Stimulated activated CD4-positive, alpha-beta T cell treated with anti-CD3 and anti-CD28 coated beads, Interleukin-4, amount 100 ng/mL, for 24 hours (primary cell): ENCODE measurements at places on chromosomes 6 and 20.

DNA sequence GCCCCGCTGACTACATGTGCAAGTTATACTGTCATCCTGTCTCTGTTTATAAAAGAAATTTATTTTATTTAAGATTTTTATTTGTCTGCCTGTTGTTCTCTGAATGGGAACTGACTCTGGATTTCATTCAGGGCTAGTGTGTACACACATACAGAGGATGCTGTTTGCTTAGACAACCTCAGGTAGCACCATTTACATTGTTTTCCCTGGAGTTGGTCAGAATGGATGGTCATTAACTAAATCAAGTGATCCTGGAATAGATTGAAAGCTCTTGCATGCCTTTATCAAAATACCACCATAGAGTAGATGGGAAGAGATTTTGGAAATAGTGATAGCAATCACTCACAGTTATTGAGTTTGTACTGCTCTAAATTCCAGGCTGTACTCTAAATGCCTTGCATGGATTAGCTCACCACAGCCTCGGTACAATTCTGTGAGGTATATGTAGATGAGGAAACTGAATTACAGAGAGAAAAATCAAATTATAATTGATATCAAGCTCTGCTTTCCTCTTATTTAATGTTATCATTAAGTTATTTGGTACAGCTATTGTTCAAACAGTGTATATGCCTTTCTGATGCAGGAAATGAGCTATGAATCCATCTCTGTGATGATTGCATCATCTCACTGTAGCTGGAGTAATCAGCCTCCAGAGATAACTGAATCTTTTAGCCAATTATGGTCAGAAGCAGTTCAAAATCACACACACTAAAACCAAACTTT lies 51.9 kb downstream of the RNF217 start:
- DNase-seq: no peak

- DNase-seq: no peak
These were observed 75.8 kb upstream of the E2F3 start for GRCh38 chr6:20325641-20326421.

DNA sequence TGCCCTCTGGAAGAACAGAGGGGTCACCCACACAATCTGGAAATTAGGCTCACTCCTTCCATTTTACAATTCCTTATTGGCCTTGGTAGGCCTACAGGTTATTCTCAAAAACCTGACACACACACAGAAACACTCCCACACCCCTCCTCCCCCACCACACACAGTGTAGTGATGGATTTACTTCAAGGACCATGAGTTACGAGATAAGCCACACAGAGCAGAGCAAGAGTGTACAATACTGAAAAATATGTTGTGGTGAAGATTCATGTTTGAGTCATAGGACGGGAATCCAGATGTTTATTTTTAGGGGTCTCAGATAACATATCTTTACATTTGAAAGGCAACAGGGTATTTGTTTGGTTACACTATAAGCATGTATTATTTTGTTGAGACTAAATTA lies 291.9 kb downstream of the PLCB1 start:
- no peak for DNase-seq

- no peak for DNase-seq
These were observed 290.5 kb upstream of the MANEA start for GRCh38 chr6:95286874-95287273.

DNA sequence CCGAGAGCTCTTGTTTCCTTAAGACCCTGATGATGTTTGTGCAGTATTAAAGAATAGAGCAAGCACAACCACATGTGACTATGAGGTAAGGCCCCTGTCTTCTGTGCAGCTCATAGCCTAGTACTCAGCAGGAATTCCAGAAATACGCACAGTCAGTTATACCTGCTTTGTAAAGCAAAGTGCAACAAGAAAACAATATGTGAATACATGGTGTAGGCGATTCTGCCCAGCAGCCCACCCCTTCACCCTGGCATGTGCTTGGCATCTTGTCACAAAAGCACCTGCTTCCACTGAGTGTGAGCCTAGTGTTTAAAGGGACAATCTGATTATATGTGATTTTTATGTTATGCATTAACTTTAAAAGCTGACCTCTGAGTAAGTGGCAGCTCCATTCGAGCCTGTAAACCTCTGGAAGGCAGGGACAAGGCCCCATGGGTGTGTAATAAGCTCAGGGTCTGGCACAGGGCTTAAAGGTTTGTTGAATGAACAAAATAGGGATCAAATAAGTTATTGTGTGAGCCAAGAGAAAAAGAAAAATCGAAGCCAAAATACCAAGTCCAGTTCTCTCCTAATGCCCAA lies 148.7 kb downstream of the DOK5 start:
- DNase-seq: no peak

- no peak for DNase-seq
These were observed 127.0 kb upstream of the MAN1A1 start for GRCh38 chr6:119476554-119476953.

DNA sequence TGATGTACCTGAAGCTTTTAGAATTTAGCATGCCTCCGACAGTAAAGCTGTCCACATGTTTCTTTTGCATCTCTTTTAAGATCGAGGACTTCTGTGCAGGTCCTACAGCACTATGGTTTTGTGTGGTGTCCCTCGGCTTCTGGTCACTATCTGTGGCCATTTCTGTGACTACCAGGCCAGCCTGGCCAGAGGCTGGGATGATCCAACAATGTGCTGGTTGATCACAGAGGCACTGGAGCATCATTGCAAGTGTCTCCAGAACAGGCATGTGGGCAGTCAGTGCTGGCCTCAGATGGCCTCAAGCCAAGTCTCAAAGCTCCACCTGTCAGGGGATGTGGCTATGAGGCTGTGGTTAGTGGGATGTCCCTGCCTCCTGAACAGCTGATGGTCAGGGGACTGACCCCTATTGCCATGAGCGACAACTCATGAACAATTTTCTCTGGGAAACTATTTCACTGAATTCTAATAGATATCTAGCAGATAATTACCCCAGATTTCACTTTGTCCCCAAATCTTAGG lies 136.6 kb downstream of the SYNDIG1 start:
- no peak for DNase-seq

- no peak for DNase-seq
These were observed 53.1 kb upstream of the SLC32A1 start for GRCh38 chr20:38671186-38671585.

DNA sequence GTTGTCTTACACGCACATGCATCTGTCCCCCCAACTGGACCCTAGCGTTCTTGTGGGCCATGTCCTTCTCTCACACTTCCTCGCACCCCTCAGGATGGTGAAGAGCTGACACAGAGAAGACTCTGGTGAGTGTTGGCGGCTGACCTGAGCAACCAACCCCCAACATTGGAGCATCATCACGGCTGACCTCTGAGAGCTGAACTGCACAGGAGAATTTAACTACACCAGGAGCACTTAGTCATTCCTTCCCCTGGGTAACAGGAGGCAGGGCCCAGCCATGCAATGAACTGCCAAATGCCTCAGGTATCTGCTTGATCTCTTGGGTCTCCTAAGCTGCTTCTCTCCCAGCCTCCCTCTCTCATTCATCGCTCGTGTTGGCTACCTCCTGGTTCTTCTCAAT lies 88.5 kb downstream of the PSMG4 start:
- DNase-seq: no peak

DNA sequence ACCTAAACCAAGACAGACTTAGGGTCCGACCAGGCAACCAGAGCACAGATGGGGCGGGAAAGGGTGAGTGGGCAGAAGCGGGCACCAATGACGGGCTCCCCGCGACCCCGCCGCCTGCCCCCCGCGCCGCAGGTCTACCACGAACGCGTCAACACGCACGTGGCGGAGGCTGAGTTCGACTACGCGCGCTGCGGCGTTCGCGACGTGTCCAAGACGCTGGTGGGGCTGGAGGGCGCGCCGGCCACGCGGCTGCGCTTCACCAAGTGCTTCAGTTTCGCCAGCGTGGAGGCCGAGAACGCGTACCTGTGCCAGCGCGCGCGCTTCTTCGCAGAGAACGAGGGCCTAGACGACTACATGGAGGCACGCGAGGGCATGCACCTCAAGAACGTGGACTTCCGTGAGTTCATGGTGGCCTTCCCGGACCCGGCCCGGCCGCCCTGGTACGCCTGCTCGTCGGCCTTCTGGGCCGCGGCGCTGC lies 5.1 kb downstream of the TMEM151B start:
- no peak for DNase-seq

GRCh38 chr6:30568245-30568644 lies 3.0 kb upstream of the ABCF1 start:
- DNase-seq: peak; percentile 67

GRCh38 chr6:83038246-83038645 lies 27.4 kb downstream of the UBE3D start:
- DNase-seq: no peak

DNA sequence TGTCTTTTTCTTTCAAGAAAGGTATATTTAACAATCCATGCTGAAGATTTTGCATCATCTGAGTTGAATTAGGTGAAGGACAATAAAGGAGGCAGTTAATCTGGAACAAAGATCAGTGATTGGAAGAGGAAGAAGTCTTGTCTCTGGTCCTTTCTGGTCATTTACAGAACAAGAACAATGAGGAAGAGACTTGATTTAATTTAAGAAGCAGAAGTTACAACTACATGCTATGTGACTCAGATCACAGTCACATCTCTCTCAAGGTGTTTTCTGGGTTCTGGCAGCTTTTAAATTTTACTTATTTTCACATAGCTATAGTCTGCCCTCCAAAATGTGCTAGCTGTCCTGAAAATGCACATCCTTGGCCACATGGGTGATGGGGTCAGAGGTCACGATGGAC lies 53.5 kb upstream of the DEK start:
- no peak for DNase-seq

DNA sequence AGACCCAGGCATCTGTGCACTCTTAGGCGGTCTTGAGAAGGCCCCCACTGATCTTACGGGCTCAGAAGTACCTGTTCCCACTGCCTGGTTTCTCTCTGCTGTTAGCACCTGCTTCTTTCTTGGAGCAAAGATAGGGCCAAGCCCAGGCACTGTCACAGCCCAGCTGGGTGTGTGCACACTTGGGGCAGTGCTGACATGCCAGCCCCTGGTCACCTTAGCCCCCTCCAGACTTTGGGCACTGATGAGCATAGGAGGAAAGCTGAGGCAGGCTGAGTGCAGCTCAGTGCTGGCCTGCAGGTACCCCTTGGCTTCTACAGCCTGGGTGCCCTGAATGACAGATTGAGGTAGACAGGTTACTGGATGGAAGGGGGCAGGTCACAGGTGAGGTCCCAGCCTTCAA lies 105.7 kb upstream of the AHI1 start:
- no peak for DNase-seq

DNA sequence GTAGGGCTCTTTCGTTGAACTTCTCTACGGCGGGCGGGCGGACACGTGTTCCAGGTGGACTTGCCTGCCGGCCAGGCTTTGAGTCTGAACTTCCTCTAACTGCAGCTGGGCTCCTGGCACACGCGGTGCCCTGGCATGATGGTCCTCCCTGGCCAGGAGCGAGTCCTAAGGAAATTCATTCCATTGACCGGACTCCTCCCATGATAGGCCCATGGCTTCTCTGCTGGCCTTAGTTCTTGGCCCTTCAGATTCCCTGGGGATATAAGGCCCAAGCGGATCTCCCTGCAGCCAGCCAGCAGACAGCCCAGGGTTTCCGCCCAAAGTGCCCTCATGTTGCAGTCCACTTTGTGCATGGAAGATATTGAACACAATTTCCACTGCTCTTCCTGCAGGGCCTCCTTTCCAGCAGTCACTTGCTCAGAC lies 39.4 kb downstream of the TBC1D7 start:
- no peak for DNase-seq

DNA sequence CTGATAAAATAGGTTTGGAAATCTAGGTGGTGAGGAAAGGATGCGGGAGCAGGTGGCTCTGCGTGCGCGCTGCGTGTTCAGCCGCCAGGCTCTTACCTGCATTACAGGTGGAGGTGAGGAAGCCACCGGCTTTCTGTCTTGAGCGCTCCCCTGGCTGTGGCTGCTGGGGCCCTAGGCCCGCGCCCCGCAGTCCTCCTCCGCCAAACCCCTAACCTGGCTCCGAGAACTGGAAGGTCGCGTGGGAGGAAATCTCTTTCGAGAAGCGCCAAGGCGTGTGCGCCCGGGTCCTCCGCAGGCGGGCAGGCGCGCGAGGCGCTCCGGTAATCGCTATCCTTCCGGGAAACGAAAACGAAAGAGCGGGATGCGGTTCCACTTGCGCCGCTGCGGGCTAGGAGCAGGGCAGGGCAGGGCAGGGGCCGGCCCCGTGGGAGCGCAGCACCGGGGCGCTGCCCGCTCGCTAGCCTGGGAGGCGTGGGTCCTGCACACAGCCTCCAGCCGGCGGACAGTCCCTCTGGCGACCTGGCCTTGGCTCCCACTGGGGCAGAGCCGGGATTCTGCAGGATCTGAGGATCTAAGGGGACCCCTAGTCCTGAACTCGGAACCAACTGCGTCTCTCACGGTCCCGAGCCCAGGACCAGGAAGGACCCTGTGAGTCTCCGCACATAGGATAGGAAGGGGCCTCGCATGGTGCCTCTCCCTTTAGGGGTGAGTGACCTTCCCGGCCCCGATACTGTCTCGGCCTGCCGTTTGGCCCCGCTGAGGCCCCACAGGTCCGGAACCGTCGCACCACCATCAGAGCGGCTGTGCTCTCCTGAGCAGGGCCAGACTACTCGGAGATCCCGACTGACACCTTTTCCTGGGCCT lies at the start of gene ETV7:
Gene ETV7, minus strand, starts transcription at position 230 of the 864 bp plus-strand sequence. Its CDS starts 128 bp downstream, at position 102.
- peak; percentile 39 for DNase-seq

GRCh38 chr6:93017213-93017612 lies 402.1 kb downstream of the EPHA7 start:
- no peak for DNase-seq

GRCh38 chr6:32109114-32109764 lies at the start of gene TNXB:
Gene TNXB (minus strand): TSS chr6:32109338. CDS start chr6:32098198, 11,140 bp downstream.
- no peak for DNase-seq
